NCI-H1694 (cell line): ENCODE measurements at places on chromosomes 13 and 19.

DNA sequence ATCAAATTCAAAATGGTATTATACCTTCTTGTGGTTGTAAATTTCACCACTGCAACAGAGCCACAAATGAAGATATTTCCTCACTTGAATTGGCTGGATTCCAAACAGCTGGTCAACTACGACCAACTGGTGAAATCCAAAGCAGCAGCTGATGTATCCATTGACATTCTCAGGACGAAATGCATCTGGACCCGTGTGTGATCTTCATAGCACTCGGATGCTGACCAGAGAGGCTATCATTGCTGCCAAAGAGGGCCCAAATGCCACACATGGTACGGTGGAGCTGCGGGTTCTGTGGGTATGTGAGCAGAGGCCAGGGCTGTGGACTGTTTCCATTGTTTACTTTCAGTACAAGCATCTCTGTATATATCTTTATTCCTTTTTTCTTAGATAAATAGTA is 25.6 kb upstream of the PCCA start:
- no peak for DNase-seq

- DNase-seq = no peak
These were observed 66.7 kb downstream of the CBY2 start for GRCh38 chr13:45768656-45769479.

DNA sequence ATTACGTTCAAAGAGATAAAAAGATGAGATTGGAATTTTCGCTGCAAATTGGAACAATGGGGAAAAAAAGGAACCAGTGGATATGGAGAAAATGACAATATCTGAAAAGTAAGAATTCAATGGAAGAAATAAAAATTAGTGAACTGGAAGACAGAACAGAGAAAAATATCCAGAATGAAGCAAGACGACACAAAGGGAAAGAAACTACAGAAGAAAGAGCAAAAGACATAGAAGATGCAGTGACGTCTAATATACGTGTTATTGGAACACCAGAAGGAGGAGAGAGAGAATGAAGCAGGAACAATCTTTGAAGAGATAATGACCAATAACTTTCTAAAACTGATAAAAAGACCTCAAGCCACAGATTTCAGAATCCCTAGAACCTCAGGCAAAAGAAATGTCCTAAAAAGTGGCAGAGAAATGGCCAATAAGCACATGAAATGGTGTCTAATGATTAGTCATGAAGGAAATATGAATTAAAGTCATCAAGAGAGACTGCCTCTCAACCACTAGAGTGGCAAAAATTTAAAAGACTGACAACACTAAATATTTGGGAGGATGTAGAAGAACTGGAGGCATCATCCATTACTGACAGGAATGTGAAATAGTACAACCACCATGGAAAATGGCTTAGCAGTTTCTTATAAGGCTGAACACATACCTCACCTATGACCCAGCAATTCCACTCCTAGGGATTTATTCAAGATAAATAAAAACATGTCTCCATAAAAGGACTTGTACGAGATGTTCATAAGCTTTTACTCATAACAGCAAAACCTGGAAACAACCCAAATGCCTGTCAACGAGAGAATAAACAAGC is 56.5 kb downstream of the GADD45B start:
- DNase-seq = no peak

DNA sequence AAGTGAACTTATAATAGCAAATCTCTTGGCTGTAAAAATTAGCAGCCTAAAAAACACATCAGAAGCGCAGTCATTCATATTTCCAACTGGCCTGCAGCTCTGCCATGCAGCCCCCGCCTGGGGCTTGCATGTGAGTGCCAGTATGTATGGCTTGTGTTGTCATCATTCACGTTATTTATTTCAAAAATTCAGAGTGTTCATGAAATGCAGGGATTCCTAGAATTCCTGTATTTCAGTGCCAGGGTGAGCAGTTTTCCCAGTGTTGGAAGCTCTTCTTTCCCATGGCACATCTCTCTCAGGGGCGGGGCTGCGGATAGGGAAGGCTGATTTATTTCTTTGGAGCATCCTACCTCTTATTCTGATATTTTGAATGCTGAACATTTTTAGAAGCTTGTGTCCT is 234.6 kb downstream of the FGF9 start:
- no peak for DNase-seq

GRCh38 chr13:105048677-105049076 is 1486.8 kb downstream of the EFNB2 start:
- DNase-seq = no peak

DNA sequence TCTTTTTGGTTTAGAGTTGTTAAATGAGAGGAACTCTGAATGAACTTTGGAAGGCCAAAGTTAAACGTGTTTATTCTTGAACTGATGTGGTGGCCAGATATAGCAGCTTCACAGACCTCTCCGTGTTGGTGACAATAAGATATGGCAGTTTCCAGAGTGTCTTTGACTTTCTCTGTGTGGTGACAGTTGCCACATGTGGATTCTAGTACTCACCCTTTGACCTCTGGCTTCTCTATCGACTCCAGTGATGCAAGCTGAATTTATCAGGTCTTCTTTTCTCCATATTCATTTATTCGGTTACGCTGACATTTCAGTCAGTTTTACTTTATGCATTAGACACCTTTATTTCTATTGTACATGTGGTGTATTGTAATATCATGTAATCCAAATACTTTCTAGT is 1469.5 kb downstream of the SLITRK1 start:
- no peak for DNase-seq

DNA sequence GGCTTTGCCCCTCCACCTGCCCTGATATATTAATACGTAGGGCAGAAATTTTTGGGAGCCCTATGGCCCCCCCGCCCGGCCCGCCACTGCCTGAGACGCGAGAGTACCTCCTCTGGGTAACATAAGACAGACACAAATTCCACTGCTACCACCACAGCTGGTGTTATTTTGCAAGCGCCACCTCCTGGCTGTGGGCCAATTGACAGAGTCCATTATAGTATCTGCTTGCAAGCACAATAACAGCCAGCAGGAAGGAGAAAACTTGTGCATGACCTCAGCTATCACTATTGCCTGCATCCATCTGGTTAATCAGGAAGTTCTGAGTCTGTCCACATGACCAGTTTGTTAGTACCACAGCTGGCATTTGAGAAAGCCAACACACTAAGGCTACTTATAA is 25.3 kb upstream of the OR10H2 start:
- peak; percentile 32 for DNase-seq

DNA sequence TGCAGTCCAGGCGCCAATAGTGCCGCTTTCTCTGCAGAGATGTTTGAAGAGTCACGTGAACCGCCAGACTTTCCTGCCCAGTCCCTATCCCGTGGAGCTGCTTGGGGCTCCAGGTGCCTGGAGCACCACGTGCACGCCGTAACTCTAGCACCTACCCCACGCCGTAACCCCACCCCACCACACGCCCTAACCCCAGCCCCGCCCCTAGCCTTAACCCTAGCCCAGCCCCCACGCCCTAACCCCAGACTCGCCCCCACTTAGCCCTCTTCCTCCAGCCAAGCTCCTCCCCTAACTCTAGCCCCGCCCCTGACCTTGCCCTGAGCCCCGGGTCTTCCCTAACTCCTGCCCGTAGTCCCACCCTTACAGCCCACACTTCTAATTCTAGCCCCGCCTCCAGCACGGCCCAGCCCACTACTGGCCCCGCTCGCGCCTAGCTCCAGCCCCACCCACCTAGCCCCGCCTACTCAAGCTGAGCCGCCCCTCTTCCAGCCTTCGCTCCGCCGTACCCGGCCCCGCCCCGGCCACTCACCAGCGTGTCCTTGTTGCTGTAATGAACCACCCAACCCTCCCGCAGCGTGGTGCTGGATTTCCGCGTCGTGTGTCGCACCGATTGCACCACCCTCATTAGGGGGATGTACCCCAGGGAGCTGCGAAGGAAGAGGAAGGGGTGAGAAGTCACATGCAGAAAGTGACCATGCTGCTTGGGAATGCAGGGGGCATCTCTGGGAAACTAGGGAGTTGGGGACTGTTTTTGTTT is 19.5 kb downstream of the PRKD2 start:
- DNase-seq = no peak

GRCh38 chr19:55099557-55100506 is 17.6 kb downstream of the PPP1R12C start:
- DNase-seq = no peak

DNA sequence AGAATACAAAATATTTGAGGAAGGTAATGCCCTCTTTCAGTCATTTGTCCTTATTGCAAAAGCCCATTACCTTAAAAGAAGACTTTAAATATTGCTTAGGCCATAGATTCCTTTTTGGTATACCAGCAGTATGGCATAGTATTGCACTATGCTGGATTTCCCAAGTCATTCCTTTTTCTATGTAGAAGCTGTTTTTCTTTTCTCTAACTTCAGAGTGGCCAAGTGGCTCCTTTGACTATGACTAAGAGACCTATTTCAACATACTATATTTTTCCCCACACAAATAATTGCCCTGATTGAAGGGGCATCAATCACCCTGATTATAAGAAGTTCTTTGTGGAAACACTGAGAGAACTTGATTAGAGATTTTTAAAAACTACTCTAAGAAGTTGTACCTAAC is 68.6 kb downstream of the UFM1 start:
- no peak for DNase-seq

GRCh38 chr13:109165417-109165904 is 536.0 kb downstream of the MYO16 start:
- no peak for DNase-seq

GRCh38 chr13:108993346-108993745 is 363.9 kb downstream of the MYO16 start:
- DNase-seq = no peak

DNA sequence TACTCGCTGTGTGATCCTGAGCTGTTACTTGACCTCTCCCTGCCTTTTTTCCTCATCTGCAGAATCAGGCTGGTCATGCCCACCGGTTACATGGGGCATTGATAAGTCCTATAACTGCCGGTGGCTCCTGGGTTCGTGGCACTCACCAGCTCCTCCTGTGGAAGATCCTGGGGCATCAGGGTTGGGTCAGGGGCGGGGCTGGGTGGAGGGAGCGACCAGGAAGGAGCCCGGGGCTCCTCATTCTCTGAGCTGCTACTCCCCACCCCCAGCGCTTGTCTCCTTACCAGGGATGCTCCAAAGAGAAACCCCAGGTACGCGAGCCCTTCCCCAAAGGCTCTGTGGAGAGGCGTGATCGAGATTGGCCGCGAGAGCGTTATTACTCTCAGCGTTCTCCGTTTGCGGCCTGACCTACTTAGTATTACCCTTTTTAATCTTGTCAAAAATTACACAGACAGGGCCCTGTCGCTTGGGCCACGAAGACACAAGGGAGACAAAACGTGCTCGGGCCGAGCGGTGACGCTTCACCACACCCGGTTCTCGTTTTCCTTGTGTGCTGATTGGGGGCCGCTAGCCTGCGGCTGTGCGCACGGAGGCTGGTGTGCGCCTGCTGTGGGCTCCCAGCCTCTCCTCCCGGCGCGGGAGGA is 10.7 kb downstream of the HDGFL2 start:
- DNase-seq = no peak

- no peak for DNase-seq
These were observed 25.3 kb downstream of the RASA3 start for GRCh38 chr13:114106991-114107685.

DNA sequence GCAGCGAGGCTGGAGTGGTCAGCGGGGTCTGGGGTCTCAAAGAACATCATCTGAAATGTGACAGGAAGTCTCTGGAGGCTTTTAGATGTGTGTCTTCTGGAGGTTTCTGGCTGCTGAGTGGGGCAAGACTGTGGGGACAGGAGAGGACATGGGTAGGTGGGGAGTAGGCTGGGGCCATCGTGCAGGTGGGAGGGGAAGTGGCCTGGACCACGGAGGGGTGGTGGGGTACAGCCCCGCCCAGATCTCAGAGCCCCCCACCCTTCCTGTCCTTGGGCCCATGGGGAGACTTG is 6.2 kb downstream of the AP1M1 start:
- no peak for DNase-seq

DNA sequence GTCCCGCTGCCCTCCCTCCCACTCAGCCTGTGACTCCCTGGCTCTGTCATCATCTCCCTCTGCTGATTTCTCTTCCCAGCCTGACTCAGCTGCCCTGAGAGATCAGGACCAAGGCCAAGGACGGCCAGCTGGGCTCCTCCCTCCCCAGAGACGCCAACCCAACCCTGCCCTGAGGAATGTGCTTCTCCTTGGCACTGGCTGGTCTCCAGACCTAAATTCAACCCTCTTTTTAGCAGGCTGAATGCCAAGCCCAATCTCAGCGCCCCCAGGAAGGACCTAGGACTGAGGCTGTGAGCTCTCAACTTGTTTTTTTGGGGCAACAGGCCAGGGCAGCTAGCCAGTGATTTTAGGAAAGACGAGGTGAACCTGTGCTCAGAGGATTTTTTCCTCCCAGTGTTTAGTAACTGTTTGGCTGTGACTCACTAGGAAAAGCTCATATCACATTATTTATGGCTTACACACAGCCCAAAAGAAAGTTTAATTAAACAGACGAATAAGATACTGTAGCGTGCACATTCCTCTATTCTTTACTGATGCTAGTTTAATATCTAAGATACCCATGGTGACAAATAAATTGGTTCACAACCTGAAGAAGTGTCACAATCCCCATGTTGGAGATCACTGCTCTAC is 7.4 kb upstream of the IGFL1 start:
- DNase-seq = no peak

- no peak for DNase-seq
These were observed 45.0 kb downstream of the RASA3 start for GRCh38 chr13:114087430-114087829.

DNA sequence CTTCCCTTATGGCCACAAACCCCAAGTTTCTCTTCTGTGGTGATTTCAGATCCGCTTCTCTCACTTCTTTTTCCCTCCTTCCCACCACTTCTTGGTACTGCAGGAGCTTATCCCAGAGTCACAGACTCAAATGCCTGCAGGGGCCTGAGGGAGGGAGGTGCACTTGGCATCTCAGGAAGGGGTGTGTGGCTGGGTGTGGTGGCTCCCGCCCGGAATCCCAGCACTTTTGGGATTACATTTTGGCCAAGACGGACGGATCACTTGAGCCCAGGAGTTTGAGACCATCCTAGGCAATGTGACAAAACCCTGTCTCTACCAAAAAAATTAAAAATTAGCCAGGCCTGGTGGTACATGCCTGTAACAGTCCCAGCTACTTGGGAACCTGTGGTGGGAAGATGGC is 5.6 kb downstream of the USF2 start:
- DNase-seq = no peak

- no peak for DNase-seq
These were observed 4.4 kb upstream of the TMEM86B start for GRCh38 chr19:55232986-55233385.

DNA sequence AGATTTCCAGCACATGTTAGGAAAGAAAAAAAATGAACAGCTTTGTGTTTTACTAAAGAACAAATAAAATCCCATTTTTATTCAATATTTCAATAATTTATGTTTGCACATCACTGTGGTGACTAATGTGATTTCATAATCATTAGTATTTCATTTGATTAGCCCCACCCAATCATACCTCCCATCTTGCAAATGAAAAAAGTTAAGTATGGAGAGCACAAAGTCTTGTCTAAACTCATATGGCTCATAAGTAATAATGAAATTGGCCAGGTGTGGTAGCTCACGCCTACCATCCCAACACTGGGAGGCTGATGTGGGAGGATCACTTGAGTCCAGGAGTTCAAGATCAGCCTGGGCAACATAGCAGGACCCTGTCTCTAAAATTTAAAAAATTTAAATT is 3.8 kb downstream of the ZNF490 start:
- DNase-seq = no peak

- DNase-seq = no peak
These were observed 9.8 kb upstream of the CIRBP start for GRCh38 chr19:1259206-1259875.

- no peak for DNase-seq
These were observed 1.6 kb upstream of the PTGIR start for GRCh38 chr19:46626446-46626845.

- no peak for DNase-seq
These were observed 357.2 kb upstream of the ZNF507 start for GRCh38 chr19:31988256-31988655.

GRCh38 chr13:60035874-60036273 is 127.9 kb downstream of the DIAPH3 start:
- DNase-seq = no peak
